Suppressor macrophage (primary cell): ENCODE measurements at places on chromosomes 13 and 19.

GRCh38 chr13:112168761-112169160, 101.8 kb downstream of the SOX1 start:
- no peak for DNase-seq

- peak; percentile 80 for DNase-seq
Observed at GRCh38 chr19:40139533-40140287, 49.0 kb upstream of the ZNF780A start.

DNA sequence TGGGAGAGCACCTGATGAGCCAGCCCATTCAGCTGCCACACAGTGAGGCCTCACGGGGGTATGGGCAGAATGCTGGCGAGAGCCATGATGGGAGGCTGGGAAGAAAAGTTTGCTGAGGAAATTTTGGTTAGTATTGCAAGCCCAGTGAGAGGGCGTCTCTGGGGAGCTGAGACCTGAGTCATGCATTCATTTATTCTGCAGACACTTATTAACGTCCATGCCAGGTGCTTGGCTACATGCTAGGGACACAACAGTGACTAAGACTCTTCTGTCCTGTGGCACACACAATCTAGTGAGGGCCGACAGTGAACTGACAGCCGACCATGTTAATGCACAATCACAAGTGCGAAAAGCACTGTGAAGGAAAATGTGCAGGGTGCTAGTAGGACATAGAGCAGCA, 27.2 kb downstream of the WDR62 start:
- no peak for DNase-seq

- DNase-seq: no peak
Observed at GRCh38 chr13:110156301-110157049, 150.5 kb downstream of the COL4A1 start.

DNA sequence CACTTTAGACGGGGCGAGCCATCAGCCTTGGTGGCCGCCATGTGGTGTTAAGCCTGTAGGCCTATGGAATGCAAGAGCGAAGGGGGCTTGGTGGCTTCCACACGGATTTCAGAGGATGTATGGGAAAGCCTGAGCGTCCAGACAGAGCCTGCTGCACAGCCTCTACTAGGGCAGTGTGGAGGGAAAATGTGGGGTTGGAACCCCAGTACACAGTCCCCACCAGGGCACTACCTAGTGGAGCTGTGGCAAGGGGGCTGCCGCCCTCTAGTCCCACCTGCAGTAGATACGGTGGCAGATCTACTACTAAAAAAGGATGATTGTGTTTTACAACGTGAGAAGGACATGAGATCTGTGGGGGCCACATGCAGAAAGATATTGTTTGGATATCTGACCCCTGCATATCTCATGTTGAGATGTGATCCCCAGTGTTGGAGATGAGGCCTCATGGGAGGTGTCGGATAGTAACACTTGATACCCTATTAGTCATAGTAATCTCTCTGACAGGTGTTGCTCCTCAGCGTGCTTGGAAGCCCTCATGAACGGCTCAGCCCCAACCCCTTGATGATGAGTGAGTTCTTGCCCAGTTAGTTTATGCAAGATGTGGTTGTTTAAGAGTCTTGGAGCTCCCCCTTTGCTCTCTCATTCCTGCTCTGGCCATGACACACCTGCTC, 45.6 kb downstream of the LHFPL6 start:
- no peak for DNase-seq

DNA sequence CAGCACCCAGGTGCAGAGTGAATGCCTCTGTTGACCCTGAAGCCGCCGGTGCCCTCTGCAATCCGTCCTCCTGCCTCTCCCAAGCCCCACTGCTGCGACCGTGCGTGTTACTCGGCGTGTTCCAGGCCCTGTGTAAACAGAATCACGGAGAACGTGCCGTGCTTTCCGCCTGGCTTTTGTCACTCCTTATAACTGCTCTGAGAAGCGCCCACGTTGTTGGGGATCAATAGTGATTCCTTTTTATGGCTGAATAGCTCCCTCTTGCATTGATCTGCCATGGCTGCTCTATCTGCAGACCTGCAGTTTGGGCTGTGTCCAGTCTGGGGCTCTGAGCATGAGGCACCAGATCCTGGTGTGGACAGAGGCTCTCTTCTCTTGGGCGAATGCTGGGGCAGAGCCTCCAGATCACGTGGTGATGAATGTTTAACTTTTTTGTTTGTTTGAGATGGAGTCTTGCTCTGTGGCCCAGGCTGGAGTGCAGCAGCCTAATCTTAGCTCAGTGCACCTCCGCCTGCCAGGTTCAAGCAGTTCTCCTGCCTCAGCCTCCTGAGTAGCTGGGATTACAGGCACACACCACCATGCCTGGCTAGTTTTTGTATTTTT, 15.8 kb downstream of the ADPRHL1 start:
- peak; percentile 22 for DNase-seq

- DNase-seq: peak; percentile 11
Observed at GRCh38 chr19:45922281-45922680, 7.7 kb upstream of the NANOS2 start.

GRCh38 chr19:17590866-17591265, 35.4 kb downstream of the COLGALT1 start:
- no peak for DNase-seq

- DNase-seq: peak; percentile 91
Observed at GRCh38 chr19:4057931-4058692, 8.6 kb downstream of the ZBTB7A start.

DNA sequence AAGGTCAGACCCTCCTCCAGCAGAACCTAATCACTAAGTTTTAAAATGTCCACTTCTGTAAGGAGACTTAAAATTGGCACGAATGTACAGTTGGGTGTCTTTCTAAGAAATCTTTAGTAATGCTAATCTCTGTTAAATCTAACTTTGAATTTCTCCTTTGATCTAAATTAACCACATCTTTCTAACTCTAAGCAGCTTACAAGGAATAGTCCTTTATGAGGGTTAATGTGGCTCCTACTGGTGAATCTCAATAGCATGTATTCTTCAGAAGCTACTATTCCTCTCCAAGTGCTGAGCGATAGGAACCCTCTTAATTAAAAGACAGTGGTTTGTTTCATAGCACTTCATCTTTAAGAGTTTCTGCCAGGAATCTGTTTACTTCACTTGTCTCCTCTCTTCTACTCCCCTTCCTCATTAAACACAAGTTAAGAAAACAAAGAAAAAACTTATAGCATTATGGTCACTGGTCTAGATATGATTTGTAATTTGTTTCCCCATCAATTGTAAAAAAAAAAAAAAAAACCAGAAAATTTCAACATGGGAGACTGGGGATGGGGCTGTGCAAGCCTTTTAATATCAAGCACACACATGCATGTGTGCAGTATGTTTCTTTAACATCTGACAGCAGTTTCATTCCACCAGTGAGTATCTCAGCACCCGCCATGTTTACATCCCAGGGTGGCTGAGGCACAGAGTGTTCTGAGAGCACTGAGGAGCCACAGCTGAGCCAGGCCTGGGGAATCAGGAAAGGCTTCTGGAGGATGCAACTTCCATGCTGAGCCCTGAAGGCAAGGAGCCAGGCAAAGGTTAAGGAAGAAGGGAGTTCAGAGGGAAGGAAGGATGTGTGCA, 57.7 kb downstream of the ATP7B start:
- no peak for DNase-seq

DNA sequence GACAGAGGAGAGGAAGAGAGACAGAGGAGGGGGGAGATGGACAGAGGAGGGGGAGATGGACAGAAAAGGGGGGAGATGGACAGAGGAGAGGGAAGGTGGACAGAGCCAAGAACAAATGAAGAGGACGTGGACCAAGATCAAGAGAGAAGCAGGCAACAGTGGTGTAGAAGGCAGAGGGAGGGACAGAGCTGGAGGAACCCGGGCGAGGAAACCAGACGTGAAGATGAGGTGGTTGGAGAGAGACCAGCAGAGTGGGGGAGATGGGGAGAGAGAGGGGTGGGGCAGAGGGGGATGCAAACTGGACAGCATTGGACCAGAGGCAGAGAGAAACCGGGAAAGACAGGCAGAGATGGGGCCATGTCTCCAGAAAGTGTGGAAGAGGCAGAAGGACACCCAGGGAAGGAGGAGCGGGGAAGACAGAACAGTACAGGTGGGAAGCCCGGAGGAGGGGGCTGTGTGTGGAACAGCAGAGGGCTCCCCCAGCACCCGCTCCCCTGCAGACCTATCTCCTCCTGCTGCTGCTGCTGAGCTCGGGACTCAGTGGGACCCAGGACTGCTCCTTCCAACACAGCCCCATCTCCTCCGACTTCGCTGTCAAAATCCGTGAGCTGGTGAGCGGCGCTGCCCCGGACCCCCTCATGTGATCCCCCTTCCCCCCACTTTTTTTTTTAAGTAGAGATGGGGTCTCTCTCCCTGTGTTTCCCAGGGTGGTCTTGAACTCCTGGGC, 1.3 kb downstream of the FLT3LG start:
- DNase-seq: no peak

DNA sequence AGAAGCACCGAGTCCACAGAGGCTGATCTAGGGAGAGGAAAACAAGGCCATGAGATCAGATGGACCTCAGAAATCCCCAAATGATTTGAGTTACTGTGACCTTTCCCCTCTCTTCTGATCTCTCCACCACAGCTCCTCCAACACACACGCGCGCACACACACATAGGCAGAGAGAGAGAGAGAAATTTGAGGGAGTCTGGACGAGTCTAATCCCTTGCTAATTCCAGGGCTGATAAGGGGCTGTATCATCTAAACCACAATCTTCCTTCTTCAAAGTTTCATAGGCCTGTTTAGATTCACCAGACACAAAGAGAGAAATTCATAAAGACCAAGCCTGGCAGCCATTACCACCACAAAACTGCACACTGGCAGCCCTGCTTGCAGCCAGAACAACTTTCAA, 8.6 kb downstream of the ZFP82 start:
- no peak for DNase-seq

DNA sequence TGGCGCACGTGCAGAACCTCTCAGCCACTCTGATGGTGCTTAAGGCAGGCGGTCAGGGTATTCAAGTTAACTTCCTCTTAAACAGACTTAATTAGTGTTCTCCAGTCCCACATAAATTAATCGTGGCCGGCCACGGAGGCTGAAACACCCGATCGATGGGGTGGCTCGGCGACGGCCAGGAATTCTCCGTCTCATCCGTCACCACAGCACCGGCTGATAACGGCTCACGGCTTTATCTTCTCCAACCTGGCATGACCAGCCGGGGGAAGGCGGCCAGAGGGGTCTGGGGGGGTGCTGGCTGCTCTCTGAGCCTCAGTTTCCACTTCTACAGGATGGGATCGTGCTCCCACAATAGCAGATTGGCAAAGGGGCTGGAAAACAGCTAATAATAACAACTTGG, 32.6 kb upstream of the TCF3 start:
- DNase-seq: no peak

DNA sequence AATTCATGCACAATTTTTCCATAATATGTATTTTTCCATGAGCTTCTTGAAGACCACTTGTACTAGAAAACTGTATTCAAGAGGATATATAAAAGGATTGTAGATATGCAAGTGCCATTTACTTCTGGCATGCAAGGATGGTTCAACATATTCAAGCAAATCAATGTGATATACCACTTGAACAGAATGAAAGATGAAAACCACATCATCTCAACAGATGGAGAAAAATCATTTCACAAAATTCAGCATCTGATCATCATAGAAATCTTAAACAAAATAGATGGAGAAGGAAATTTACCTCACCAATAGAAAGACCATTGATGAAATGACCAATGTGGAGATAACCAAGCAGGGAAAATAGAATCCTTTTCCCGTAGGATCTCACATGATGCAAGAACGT, 5.1 kb upstream of the ZNF816 start:
- DNase-seq: no peak

- DNase-seq: peak; percentile 86
Observed at GRCh38 chr19:50702871-50703829, 16.5 kb downstream of the SHANK1 start.

DNA sequence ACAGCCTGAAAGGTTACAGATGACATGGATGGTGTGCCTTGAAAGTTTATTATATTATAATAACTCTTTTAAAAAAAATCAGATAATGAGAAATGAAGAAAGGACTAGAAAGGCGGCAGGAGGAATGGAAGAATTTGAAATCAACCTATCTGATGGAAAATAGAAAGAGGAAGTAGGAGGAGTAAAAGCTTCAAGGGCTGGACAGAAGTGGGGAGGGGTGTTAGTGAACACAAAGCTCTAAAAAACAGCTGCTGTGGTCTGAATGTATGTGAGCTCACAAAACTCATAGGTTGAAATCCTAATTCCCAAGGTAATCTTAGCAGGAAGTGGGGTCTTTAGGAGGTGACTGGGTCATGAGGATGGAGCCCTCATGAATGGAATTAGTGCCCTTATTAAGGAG, 19.5 kb downstream of the CCDC70 start:
- DNase-seq: no peak

DNA sequence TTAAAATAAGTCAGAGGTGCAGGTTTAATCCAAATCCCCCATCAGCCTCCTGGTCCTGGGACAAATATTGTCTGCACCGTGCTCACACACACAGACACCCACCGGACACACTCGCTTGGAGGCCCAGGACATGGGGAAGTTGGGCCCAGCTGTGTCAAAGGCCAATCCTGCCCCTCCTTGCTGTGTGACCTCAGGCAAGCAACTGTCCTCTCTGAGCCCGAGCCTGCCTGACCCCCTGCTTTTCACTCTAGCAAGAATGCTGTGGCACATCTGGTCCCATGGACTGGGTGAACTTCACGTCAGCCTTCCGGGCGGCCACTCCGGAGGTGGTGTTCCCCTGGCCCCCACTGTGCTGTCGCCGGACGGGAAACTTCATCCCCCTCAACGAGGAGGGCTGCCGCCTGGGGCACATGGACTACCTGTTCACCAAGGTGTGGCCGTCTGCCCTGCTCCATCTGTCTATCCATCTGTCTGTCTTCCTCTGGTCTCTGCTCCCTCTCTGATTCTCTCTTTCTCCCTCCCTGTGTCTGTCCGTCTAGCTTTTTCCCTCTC, 9.3 kb downstream of the UPK1A start:
- DNase-seq: no peak

DNA sequence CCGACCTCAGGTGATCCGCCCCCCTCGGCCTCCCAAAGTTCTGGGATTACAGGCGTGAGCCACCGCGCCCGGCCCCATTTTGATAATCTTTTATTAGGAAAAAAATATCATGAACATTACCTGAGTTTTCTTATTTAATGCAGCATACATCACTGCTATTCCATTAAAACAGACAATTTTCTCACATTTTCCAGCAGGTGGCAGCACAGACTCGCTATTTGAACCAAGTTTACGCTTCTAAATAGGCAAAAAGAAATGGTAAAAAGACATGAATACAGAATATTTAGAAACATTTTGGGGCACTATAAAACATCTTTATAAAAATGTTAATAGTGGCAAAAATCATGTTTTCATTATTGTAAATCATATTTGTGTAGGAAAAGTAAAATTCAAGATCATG, 903.1 kb downstream of the SLITRK6 start:
- DNase-seq: peak; percentile 57

- DNase-seq: no peak
Observed at GRCh38 chr19:40533508-40533907, 43.2 kb upstream of the SHKBP1 start.

DNA sequence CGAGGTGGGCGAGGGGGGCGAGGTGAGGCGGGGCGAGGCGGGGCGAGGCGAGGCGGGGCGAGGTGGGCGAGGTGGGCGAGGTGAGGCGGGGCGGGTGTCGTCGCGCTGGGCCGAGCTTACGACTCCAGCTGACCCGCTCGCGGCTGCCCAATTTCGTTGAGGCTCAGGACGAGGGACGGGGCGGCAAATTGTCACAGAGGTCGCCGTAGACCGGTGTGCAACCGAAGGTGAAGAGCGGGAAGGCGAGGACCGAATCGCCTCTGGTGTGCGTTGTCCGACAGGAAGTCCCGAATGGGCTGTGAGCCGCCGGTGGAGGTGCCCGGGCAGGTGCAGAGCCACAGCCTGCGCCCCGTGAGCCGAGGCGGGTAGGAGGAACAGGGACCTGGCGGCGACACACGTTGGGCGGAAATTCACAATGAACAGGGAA, at the start of gene LACC1:
Gene LACC1 (plus strand): TSS at position 150 of the 427 bp plus-strand sequence. CDS start 1,082 bp downstream, outside the sequence.
- DNase-seq: no peak

GRCh38 chr13:104833221-104833620, 1702.2 kb downstream of the EFNB2 start:
- DNase-seq: no peak
